ENCODE measurements at places on chromosomes 1 and 21.

DNA sequence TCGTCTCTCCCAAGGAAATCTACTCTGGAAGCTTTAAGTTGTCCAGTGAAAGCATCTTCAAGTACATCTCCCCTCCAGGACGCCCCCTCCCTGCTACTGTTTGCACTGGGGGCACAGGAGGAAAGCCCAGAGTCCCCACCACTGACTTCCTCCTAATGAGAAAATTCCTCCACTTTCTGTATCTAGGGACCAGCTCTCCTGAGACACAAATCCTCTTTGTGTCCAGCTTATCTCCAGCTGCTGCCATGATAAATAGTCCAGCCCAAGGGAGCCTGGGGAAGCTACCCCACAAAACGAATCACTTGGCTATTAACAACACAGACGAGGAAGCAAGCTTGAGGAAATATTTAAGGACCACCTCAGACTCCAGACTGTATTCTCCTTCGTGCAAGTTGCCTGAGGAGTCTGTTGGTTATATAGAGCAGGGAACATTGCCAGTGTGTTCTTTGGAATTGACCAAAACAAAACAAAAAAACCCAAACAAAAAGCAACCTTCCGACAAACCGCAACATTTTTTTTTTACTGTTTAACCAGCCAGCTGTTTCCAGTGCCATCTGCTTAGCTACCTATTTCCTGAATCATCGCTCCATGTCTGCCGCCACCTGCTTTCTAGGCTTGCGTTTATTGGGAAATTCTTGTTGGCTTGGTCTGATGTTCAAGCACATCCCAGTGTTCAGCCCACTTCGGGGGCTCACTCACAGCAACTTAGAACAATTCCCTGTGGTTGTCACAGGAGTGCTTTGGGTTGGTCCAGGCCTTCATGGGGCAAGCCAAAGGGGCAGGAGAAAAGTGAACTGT, 7.7 kb downstream of the C1orf226 start:
- DNase-seq: no peak

- no peak for DNase-seq
Measured at GRCh38 chr1:195828325-195828724, 779.9 kb downstream of the KCNT2 start.

GRCh38 chr1:153544453-153545066, 1.0 kb downstream of the S100A4 start:
- DNase-seq: no peak

DNA sequence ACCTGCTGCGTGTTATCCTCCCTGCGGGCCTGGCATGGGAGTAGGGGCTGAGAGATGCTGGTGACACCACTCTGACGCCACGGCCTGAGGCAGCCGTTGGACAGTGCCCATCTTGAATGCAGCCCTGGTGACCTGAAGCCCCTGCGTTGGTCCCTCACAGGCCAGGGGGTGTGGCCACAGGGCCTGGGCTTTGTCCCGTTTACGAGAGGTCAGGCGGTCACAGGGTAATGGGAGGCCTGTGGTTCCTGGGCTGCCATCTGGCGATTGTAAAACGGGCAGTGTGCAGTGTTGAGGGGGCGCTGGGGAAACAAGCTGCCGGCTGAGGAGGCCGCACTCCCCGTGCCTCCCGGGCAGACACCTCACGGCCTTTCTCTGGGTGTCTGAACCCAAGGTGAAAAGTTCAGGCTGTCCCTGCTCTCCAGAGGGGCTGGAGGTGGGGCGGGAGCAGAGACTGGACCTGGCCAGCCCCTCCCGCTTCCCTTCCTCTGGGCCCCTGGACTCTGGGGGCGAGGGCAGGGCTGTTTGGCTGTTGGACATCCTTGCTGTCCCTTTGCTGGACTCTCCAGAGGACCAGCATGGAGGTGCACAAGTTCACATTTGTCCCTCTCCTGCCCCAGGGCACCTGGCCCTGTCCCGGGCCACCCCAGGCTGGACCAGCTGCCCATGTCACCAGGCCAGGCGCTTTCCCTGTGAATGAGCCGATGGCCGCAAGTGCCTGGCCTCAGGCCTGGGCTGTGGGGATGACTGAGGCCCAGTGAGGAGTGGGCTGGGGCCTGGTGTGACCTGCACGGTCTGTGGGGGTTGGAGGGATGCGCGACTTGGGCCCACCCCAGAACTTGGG, 42.4 kb downstream of the SKI start:
- DNase-seq: no peak

GRCh38 chr1:29967261-29967660, 730.9 kb downstream of the PTPRU start:
- DNase-seq: no peak

DNA sequence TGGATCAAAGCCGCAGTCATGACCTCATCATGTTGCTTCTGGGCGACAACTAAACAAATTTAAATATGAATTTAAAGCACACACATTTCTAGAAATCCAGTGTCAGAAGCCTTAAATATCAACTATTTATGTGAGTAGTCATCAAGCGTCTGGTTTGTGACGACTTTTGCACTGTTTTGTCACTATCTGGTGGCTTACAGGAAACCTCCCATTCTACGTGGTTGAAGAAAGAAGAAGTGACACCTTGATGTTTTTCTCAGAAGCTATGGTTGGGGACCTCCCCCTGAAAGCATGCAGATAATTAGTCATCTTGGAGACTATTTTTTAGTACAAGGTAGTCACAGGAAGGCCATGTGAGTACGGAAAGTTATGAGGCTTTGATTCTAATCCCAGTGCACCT, 58.5 kb downstream of the TENT5C start:
- peak; percentile 49 for DNase-seq

- DNase-seq: no peak
Measured at GRCh38 chr1:7941437-7941793, 776 bp upstream of the TNFRSF9 start.

GRCh38 chr21:35664683-35665082, 395.6 kb downstream of the SETD4 start:
- DNase-seq: no peak

- DNase-seq: no peak
Measured at GRCh38 chr1:171243878-171244277, 4.4 kb upstream of the FMO1 start.

- no peak for DNase-seq
Measured at GRCh38 chr1:49556676-49557234, 467.0 kb downstream of the AGBL4 start.

DNA sequence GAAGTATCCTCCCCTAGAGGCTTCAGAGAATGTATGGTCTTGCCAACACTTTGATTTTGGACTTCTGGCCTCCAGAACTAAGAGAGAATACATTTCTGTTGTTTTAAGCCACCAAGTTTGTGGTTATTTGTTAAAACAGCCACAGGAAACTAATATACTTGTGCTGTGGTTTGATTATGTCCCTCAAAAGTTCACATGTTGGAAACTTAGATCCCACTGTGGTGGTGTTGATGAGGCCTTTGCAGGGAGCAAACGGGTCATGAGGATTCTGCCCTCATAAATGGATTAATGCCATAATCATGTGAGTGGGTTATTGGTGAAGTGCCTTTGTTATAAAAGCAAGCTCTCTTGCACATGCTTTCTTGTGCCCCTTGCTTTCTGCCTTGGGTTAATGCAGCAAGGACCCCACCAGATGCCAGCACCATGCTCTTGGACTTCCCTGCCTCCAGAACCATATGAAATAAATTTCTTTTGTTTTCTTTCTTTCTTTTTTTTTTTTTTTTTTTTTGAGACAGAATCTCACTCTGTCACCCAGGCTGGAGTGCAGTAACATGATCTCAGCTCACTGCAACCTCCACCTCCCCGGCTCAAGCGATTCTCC, 157.3 kb downstream of the CLIC6 start:
- DNase-seq: no peak

DNA sequence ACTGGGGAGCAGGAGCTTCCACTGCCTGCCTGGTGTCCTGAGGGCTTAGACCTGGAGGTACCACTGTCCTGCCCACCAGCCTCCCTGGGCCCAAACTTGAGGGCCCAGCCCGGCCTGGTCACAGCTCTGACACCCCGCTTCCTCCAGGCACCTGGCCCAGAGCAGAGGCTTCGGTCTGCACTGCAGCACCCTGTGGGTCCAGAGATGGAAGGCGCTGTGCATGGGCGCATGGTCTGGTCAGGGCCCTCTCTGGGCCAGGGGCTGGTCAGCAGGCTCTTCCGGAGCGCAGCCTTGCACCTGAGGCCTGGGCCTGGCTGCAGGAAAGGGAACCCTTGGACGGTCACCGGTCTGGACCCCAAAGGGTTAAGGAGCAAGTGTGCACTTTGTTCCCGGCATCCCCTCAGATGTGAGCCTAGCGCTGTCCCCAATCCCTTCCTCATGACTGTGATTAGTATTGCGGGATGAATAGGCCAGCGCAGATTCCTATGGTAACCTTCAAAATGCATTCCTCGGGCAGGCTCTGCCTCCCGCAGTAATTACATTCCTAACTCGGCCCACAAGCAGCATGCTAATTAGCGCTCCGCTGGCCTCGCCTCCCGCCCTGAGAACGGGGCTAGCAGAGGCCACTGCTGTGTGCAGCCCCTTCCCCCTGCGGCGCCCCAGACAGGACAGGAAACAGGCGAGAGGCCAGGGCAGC, 36.3 kb downstream of the PRDM16 start:
- DNase-seq: no peak
